ENCODE measurements at places on chromosomes 7 and 10. TPM values are rescaled to one million over a fixed set of nuclear protein-coding genes. Genes with fewer than 3 reads are reported as not detected.

DNA sequence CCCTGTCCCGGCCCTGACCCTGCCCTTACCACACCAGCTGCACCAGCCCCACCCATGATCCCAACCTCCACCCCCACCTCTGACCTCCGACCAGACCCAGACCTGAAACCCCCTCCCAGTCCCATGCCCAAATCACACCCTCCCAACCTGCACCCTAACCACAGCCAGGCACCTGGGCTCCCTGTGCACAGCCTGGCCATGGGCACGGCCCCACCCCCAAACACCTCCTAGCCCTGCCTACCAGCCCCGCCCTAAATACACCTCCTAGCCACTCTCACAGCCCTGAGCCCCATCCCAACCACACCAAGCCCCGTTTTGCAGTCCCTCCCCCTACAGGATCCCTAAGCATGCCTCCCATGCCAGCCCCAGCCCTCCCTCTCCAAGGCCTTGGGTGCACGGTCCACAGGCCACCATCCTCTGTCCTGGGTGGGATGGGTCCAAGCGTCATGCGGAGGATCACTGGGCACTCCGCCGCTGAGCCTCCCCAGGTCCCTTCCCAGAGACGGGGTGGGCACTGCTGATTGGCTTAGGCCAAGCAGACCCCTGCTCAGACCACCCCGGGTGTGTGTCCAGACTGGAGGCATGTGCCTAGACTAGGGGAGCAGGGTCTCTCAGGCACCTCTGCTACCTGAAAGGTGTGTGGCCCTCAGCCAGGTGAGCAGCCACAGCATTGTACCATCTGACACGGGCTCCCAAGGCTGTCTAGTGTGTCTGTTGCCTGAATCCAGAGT, 30.1 kb downstream of the INSIG1 start:
- DNase-seq: no peak

DNA sequence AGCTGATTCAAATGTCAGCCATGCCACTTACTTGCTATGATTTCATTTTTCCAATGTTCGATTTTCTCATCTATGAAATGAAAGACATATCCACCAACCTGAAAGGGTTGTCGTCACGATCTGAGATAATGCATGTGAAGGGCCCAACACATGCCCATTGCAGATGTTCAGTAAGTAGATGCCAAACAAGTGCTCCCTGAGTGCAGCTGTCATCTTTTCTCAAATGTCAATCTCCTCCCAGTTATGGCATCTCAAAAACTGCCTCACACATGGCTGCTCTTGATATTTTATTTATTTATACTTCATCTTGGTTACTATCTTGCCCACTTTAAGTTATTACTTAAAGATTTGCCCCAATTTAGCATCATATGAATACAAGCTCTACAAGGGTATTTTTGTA, 16.8 kb downstream of the CPEB3 start:
- DNase-seq: no peak

ITPRIP gene
- 24.6 TPM for total RNA-seq

OIT3 gene
- total RNA-seq: not detected

DNA sequence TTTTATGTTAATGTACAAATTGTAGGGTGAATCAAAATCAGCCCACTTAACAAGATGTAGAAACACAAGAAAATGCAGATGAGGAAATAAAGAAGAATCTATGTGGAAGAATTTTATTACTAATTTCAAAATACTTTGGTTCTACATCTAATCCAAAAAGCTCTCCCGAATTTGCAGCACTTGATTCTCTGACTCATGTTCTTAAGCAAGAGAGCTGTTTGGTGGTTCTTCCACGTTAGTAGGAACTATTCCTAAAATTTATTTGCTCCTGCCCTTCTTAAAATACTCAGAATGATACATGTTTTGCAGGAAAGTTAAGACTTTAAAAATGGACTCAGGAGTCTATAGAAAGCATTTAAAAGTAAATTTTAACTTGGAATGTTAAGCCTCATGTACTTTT, 91.8 kb downstream of the ZMYND11 start:
- no peak for DNase-seq

DNA sequence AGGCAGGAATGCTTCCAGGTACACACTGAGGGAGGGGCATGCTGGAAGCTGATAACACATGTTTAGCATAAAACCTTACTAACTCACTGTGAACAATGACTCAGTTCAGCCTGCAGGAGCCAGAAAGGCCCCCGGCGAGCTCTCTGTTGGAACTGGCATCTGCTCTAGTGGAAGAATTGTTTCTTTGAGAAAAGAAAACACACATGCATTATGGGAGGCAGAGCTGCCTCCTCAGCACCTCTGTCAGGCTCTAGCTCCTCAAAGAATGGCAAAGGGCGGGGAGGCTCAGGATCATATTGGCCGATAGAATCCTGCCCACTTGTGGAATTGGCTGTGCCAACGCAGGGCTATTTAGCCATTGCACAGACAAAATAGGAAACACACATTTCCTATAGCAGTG, 338.3 kb downstream of the CXCL12 start:
- no peak for DNase-seq

DNA sequence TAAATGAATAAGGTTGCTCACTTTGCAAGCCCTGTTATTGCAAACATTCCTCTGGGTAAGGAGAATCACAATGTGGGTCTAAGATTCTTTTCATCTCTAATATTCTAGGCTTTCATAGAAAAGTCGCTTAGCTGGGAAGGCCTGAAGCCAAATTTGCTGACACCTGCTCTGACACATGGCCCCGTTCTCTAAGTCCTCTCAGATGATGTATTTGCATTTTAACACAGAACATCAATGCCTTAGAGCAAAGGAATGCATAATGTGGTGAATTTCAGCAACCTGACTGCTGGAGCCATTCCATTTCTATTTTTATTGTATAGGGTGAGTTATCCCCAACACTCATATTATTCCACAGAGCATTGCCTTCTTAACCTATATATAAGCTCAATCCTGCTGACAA, 682.1 kb upstream of the NRP1 start:
- DNase-seq: no peak

ENKUR gene
- total RNA-seq: not detected

SPDYE11 gene
- not detected for total RNA-seq

Data from activated CD4-positive, alpha-beta memory T cell treated with anti-CD3 and anti-CD28 coated beads, Interleukin-2, amount 10 ng/mL, durations not matched to agents 7 days and 5 days (primary cell).